ENCODE measurements at places on chromosomes 1 and 21.
A peak's percentile ranks its signal among the peaks of the same experiment; 100 is the strongest.

GRCh38 chr1:13628218-13628617 lies 44.6 kb downstream of the PDPN start:
- no peak for DNase-seq

- DNase-seq = no peak
Observed at GRCh38 chr1:229323201-229323600, 19.6 kb downstream of the CCSAP start.

DNA sequence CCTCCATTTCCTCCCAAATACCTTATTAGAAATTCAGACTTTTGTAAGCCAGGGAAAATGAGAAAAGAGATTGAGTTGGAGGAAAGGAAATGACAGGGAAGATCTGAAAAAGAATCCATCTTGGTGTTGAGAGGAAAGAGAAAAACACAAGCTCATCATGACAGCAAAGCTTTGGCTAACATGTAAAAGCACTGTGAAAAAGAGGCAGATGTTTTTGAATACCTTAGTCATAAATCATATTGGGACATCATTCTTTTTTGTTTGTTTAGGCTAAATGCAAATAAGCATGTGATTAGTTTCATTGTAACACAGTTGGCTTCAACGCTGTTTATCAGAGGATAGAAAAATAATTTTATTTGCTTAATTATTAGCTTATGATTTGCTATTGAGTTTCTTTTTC lies 64.6 kb downstream of the LHX8 start:
- no peak for DNase-seq

DNA sequence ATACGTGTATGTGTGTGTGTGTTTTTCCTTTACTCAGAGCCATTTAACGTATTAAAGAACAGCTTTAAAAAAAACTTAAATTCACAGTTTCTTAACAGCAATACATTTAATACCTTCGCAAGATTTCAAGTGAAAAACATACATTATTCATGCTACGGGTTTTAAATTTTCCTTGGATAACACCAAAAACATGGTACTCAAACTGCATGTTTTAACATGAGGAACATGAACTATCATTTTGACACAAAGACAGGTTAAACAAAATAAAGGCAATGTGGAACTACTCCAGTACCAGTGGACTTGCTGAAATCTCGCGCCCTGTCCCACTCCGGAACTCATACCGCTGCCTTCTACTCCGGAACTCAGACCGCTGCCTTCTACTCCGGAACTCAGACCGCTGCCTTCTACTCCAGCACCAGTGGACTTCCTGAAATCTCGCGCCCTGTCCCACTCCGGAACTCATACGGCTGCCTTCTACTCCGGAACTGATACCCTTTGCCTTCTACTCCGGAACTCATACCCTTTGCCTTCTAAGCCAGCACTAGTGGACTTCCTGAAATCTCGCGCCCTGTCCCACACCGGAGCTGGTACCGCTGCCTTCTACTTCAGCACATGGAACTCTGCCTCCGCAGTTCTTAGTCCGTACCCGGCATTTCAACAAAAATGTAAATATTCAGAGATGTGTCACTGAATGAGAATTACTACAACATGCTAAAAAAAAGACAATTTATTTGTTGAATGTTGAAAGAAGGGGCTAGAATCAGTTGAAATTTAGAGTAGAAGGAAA lies 148.6 kb downstream of the NCAM2 start:
- no peak for DNase-seq

DNA sequence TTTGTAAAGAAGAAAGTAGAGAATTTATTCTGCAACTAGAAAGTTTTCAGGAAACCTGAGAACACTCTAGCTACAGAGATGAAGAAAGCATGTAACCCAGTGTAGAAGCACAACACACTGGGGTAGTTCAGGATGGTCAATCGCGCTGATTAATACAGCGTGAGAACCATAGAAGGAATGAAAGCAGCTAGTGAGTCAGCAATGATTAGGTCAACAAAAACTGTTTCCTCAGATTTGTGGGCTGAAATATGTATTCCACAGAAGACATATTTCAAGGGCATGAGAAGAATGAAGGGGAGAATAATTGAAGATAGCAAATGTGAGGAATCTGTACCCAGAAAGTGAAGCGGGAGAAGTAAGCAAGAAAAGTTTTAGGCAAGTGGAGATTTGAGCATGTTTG lies 97.8 kb upstream of the ADGRL2 start:
- DNase-seq = no peak

GRCh38 chr1:232066521-232066920 lies 439.9 kb downstream of the DISC1 start:
- DNase-seq = no peak

GRCh38 chr1:210315529-210315928 lies 13.2 kb upstream of the HHAT start:
- DNase-seq = no peak

DNA sequence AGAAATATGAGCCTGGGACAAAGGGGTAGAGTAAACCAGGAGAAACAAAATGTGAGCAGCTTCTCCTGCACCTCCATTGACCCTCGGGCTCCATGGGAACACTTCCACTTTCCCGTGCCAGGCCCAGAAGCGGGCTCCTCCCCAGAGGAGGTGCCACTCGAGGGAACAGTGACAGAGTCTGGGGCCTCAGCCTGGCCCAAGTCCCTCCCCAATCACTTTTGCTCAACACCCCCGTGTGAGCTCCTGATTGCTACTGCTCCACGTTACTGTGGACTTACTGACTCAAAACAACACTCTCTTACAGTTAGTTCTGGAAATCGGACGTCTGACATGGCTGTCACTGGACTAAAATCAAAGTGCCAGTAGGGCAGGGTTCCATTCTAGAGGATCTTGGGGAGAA lies 17.7 kb upstream of the KLHDC7A start:
- no peak for DNase-seq

GRCh38 chr1:55534565-55535121 lies 319.5 kb upstream of the USP24 start:
- no peak for DNase-seq

DNA sequence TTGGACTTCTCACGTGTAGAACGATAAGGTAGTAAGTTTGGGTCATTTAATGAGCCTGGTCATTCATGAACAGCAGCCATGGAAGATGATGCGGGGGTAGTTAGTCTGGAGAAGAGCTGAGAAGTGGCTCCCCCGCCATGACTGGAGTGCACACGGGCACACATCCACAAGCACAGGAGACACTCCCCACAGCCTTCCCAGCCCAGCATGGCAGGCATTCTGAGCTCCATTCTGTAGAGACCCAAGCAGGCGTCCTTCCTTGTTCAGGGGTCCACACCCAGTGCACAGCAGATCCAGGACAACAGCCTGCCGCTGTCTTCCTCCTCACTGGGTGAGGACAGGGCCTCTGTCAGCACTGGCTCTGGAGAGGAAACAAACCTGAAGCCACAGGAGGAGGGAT lies 57.0 kb downstream of the SCCPDH start:
- DNase-seq = peak; percentile 26

DNA sequence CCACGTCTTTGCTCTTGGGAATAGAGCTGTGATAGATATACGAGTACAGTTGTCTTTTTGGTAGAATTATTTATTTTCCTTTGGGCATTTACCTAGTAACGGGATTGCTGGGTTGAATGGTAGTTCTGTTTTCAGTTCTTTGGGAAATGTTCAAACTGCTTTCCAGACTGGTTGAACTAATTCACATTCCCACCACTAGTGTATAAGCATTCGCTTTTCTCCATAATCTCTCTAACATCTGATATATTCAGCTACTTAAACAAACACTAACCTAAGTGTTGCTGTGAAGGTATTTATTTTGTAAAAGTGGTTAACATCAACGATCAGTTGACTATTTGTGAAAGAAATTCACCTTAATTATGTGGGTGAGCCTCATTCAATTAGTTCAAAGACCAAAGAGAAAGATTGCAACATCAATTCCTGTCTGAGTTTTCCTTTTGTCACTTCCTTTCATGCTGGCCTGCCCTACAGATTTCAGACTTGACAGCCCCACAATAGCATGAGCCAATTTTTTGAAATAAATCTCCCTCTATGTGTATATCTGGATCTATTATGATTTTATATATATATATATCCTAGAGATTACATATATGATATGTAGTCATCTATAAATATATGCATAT lies 26.7 kb upstream of the DUSP10 start:
- DNase-seq = no peak

- DNase-seq = no peak
Observed at GRCh38 chr1:54500107-54500431, 48.0 kb upstream of the ACOT11 start.

GRCh38 chr1:213423605-213424004 lies 372.6 kb downstream of the RPS6KC1 start:
- no peak for DNase-seq

- no peak for DNase-seq
Observed at GRCh38 chr1:6909857-6910256, 124.6 kb downstream of the CAMTA1 start.

- DNase-seq = no peak
Observed at GRCh38 chr1:41560931-41561330, 76.4 kb upstream of the EDN2 start.

- DNase-seq = no peak
Observed at GRCh38 chr1:234884701-234885100, 243.9 kb downstream of the TOMM20 start.

- DNase-seq = no peak
Observed at GRCh38 chr1:233566886-233567285, 47.0 kb upstream of the KCNK1 start.

DNA sequence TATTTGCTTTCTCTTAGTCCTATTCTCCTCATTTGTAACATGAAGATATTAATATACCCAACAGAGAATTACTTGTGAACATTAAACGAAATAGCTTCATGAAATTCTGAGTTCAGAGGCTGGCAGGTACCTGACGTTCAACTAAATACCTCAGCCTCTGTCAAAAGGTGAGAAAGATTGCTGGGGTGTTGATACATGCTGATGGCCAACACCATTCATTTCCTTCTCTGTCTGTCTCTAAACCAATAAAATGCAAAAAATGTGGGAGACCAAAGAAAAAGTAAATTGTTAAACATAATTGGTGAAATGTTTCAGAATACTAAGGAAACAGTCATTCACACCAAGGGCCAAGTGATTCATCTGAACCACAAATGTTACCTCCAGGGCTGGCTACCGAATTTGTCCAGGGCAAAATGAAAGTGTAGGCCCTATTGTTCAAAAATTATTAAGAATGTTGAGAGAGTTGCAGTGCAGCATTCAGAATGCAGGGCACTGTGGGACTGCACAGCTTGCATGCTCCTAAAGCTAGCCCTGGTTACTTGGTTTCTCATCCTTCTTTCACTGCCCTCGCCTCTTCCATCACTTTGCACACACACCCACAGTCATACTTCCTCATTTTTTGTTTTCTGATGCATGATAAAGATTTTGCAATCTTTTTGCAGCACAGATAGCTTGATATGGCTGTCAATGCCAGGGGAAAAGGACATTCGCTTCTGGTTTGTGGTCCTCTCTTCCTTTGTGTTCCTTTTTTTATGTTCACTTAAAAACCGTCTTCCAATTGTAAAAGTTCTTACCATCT lies 414.3 kb upstream of the NR5A2 start:
- DNase-seq = no peak

- no peak for DNase-seq
Observed at GRCh38 chr1:156540955-156541354, 31.4 kb downstream of the IQGAP3 start.

DNA sequence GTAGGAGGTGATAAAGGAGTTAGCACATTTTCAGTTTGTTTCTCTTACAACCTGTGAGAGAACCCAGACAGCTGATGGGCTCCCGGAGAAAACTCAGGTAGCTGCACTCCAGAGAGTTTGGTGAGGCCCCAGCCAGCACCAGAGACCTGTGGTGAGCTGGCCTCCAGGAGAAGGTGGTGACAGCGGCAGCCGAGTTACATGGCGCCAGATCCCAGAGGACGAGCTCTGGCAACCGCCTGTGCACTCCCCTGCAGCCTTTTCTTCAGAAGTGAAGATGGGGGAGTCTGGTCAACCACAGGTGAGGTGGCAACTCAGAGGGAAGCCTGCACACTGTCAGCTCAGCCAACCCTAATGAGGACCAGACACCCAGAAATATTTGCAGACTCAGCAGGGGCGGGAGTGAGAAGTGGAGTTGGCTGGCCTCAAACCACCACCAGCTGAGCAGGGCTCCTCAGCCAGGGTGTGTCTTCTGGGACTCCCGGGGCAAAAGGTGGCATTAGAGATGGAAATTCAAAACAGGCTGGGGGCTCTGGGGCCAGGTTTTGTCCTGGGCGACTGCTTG lies 209.7 kb downstream of the SETD4 start:
- no peak for DNase-seq

DNA sequence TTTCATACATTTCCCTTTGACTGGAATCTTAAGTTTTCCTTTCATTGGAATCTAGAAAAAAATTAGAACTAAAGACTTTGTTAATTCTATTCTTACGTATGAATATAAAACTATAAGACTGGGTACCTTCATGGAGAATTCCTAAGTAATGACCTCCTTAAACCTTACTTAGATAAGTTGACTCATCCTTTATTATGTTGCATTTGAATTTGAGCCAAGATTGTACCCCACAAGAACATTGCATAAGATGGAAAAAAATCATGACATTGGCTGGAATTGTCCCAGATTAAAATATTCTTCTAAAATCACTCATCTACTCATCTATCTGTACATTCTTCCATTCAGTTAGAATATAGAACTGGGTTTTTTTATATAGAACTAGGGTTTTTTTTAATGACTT lies 137.4 kb downstream of the C1orf21 start:
- DNase-seq = no peak

DNA sequence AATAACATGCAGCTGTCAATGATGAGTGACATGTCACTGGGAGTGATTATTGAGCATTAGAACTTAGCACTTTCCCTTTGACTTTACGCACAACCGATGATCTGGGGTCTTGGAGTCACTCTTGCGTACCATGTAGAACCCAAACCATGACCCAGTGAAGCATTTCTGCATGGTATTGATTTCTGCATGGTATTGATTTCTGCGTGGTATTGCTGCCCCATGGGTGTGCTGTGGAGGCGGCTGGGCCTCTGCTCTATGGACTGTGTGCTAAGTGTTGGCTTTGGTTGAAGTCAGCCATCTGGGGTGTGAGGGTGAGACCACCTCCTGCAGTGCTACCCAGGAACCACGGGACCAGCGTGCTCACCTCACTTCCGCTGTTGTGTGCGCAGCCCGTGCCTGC lies 98.0 kb downstream of the ADARB1 start:
- DNase-seq = no peak

DNA sequence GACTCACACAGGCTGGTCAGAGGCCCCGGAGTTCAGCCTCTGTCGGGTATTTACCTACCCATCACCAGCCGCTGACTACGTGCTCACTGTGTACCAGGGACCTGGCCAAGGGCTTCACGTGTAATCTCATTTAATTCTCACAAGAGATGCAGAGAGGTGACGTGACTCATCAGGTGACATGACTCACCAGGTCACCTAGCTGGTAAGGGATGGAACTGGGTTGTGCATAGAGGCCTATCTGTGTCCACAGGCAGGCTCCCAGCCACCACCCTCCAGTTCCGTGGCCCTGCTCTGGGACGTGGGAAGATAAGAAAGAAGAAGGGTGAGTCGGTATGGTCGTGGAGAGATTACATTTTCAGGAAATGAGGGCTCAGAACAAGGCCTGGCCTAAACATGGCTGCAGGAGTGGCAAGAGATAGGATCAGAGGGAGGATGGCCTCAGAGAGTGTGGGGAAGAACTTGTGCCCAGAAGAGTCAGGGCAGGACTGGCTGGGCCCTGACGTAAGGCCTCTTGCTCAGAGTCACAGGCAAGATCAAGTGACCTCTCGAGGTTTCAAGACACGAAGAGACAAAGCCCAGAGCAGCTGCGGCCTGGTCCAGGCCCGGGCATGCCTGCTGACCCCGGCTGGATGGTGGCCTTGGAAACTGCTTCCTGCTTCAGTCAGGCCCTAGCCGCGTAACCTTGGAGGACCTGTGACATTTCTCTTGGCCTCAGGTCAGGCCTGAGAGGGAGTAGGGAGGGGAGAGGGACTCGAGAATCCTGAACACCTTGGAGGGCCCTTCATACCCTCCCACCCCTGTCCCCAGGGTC lies 52.7 kb upstream of the WASF2 start:
- peak; percentile 75 for DNase-seq
